ENCODE measurements at places on chromosomes 11 and 22. TPM values are rescaled to one million over a fixed set of nuclear protein-coding genes. Genes with fewer than 3 reads are reported as not detected.

PRG3 gene
- not detected for total RNA-seq

SCGB1A1 gene
- not detected for total RNA-seq

GGA1 gene
- total RNA-seq: 11.7 TPM

SEC14L2 gene
- 15.1 TPM for total RNA-seq

SIK2 gene
- total RNA-seq: 8.4 TPM

VSIG2 gene
- total RNA-seq: not detected

NECTIN1 gene
- total RNA-seq: 1.7 TPM

MRGPRF gene
- total RNA-seq: 0.25 TPM

GALNT18 gene
- total RNA-seq: 0.64 TPM

P4HA3 gene
- total RNA-seq: 4.2 TPM

NLRP14 gene
- not detected for total RNA-seq

SEC14L6 gene
- total RNA-seq: not detected

CDC42BPG gene
- total RNA-seq: 0.54 TPM

JAM3 gene
- total RNA-seq: 6.1 TPM

OR51S1 gene
- not detected for total RNA-seq

F2 gene
- total RNA-seq: not detected

TREH gene
- not detected for total RNA-seq

MOGAT2 gene
- total RNA-seq: not detected

OR56A1 gene
- total RNA-seq: not detected

MMP8 gene
- total RNA-seq: not detected

SCGB2A2 gene
- total RNA-seq: not detected

WBP2NL gene
- total RNA-seq: not detected

MRPL23 gene
- 224 TPM for total RNA-seq

ZP1 gene
- total RNA-seq: not detected

CEP126 gene
- total RNA-seq: 0.86 TPM

CRYBB3 gene
- not detected for total RNA-seq

GRAP2 gene
- total RNA-seq: 0.22 TPM

MMP11 gene
- total RNA-seq: 4.2 TPM

FEN1 gene
- total RNA-seq: 106 TPM

SCN3B gene
- total RNA-seq: 0.20 TPM

TMX2 gene
- 166 TPM for total RNA-seq

GNAZ gene
- total RNA-seq: 0.47 TPM

IGSF22 gene
- total RNA-seq: not detected

OR8D1 gene
- not detected for total RNA-seq

MS4A3 gene
- not detected for total RNA-seq

ZFTA gene
- total RNA-seq: 5.7 TPM

IGF2 gene
- total RNA-seq: 0.07 TPM
